PC-3 (cell line): ENCODE measurements at places on chromosomes 4 and X. TPM values are rescaled to one million over a fixed set of nuclear protein-coding genes. Genes with fewer than 3 reads are reported as not detected.
A peak's percentile ranks its signal among the peaks of the same experiment; 100 is the strongest.

GRCh38 chrX:137858106-137858505 lies 292.2 kb downstream of the ZIC3 start:
- DNase-seq: no peak

GRCh38 chrX:130055899-130056298 lies 54.4 kb downstream of the ELF4 start:
- no peak for DNase-seq

GRCh38 chr4:7714176-7714575 lies 225.5 kb downstream of the AFAP1 start:
- DNase-seq: no peak

DNA sequence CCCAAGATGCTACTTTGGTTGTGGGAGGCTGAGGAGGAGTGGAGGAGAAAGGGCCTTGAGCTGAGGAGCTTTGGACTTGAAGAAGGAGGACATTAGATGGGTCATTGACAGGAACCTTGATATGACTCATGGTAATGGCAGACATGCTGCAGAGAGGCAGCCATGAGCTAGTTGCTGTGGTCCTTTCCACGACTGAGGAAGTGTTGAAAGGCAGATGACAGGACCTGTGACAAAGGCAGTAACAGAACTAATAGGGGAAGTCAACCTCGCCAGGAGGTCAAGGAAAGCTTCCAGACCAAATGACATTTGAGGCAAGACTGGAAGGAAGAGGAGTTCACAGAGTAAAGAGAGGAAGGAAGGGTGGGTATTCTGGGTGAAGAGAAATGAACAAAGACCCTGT lies 7.6 kb upstream of the XPNPEP2 start:
- no peak for DNase-seq

DNA sequence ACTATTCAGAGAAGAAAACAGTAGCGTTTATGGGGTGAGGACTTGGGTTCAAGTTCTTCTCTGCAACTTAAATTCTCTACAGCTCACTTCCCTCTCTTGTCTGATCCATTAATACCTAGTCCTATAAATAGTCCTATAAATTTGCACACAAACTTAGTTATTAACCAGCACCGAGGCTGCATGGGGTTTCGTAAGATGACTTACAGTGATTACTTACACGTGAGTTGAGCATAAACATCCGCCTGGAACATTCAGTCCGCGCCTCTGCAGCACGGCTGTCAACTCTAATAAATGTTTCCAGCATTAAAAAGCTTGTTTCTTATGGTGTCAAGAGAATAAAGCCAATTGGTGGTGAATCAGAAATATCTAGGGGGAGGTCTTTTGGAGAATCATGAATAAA lies 103.0 kb upstream of the ENPP6 start:
- DNase-seq: no peak

DNA sequence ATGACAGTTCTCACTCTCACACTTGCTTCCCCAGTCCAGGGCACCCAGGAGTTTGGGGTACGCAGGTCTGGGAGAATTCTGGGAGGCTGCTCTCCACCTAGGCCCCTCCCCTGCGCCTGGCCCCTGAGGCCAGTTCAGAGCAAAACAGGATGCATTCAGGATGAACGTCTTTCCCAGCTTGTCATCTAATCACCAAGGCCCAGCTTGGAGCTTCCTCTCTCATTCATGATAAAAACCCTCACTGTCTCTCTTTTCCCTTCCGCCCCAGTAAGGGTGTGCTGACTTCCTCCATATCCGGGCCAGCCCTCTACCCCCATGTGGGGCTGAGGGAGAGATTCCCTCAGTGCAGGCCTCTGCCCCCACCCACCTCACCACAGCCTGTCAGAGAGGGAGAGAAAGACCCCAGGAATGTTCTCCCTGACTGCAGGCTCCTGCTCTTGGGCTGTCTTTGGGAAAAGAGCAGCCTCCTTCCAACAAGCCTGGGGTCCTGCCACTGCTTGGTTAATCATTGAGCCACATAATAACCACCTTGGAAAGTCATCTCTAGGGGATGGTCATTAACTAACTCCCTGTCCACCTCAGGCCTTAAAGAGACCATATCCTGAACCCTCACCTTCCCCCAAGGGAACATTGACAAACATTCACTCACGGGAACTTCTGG lies 50.1 kb downstream of the STARD8 start:
- DNase-seq: no peak

DNA sequence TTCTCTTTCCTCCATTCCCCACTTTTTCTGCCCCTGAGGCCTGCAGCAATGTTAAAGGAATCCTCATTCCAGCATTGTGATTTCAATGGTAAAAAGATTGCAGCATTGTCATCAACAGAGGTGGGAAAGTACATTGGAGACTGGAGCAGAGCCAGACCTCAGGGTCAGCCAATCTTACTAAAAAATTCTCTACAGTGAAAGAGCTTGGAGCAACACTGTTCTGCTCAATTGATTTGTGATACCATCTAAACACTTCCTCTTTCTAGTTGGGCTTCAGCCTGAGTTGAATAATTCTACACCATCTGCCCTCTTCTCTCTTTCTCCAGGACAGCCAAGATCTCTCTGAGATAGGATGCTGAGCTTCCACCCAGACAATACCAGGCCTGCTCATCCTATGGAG lies 176.5 kb downstream of the AR start:
- no peak for DNase-seq

DNA sequence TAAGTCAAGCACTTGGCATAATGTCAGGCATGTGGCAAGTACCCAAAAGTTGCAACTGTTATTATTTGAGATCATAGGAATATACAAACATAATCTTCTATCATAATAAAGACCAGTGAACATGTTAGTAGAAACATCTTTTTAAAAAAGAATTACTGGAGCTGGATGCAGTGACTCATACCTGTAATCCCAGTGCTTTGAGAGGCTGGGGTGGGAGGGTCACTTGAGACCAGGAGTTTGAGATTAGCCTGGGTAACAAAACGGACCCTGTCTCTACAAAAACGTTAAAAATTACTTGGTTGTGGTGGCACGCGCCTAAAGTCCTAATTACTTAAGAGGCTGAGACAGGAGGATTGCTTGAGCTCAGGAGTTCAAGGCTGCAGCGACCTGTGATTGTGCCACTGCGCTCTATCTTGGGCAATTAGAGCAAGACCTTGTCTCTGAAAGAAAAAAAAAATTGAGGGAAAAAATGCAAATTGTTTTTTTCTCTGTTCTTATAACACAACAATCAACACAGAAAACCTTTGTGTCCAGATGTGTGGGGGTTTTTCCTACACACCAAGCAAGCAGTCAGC lies 284.3 kb downstream of the ARHGAP10 start:
- no peak for DNase-seq

DNA sequence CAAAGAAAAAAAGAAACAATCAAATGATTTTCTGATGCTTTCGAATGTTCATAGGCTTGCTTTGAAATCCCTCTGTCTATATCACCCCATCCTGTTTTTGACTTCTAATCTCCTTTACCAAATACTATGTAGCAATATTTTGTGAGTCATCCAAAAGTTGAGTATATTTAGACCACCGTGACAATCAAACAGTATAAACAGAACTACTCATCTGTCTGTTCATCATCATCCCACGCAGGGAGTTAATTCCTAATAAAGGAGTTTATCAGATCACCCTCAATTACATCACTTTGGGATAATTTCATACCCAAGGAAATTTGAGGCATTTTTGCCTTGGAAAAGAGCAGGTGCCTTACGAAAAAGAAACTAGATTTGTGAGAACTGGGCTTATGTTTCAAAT lies 212.9 kb downstream of the CBR4 start:
- DNase-seq: peak; percentile 81

DNA sequence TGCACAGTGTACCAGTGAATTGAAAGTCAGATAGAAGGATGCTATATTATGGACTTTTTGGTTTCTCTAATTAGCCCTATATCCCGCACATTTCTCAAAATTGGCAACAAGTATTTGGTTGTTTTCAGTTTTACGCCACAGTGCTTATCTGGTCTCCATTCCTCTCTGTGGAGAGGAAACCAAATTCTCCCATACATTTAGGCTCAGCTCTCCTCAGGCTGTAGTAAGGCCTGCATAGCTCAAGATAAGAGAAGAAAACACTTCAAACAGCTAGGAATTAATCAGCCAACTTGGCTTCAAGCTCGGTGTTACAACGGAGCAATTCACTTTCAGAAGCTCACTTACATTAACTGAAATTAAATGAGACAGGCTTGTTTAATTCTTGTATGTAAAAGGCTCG lies 263.2 kb downstream of the PDHA2 start:
- no peak for DNase-seq

DNA sequence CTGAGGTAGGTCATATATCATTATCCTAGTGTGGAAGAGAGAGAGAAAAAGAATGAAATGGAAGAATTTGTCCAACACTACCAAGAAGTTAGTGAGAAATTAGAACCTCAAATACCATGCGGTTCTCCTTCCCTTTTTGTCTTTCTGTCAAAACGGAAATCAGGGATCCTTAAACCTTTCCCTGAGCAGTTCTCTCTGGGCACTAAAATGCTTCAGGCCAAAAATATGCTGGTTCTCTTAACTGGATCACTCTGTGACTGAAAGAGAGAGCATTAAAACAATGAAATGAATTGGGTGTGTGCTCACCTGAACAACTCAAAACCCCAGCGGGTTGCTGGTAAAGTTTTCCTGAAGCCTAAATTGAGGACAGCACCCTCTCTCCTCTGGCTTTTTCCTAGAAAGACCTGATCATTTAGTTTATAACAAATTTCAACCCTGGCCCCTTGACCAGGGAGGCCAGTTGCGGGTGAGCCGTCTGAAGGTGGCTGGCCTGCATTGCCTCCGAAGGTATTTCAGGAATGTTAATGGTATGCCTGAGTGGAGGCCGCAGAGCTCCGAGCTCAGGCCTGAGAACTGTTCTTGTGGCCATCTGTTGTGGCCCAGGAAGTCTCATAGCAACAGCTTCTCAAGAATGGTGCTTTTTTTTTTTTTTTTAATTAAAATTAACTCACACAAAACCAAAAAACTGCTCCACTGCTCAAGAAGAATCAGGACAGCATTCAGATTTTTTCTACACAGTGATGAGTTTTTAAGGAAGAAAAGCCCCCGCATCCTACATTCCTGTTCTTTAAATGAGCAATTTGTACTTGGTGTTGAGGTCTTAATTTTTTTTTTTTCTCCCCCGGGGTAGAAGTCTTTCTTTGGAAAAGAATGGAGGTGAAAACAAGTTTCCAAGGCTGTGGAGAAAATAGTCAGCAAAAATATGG lies 155.1 kb downstream of the SHROOM3 start:
- peak; percentile 65 for DNase-seq

GRCh38 chr4:15353207-15353606 lies 74.6 kb upstream of the C1QTNF7 start:
- DNase-seq: no peak

- no peak for DNase-seq
Observed at GRCh38 chr4:16896881-16897750, 1.3 kb downstream of the LDB2 start.

- DNase-seq: no peak
Observed at GRCh38 chr4:165613581-165613980, 234.8 kb downstream of the CPE start.

GRCh38 chr4:15065516-15065915 lies 63.2 kb downstream of the CPEB2 start:
- DNase-seq: no peak

DNA sequence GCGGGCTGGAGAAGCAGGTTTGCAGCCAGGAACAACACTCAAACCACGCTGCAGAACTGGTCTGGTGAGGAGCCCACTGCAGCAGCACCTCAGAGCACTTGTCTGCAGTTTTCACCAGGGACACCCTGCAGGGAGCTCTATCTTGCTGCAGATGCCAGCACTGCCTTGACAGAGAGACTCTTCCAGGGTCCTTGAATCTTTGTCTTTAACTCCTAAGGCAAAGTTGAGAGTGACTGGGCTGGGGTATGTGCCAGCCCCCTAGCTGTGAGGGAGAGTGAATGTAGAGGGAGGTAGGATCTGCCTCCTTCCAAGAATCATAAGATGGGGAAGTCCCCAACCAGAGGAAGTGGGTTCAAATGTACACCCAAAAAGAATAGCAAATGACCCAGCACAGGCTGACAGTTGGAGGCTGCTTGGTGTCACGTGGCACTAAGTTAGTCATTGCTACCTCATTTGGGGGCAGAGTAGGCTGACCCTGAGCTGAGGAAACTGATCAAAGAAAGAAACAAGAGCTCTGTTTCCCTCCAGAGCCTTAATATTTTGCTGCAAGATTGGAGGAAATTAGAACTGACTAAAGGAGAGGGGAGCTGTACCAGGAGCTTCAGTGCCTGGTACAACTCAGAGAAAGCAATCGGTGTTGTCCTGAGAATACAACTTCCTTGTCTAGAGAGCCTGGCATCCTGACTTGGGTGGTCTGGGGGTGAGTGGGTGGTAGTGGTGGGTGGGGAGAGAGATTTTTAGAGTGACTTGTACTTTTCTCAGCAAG lies 28.2 kb upstream of the HUWE1 start:
- DNase-seq: peak; percentile 89

DNA sequence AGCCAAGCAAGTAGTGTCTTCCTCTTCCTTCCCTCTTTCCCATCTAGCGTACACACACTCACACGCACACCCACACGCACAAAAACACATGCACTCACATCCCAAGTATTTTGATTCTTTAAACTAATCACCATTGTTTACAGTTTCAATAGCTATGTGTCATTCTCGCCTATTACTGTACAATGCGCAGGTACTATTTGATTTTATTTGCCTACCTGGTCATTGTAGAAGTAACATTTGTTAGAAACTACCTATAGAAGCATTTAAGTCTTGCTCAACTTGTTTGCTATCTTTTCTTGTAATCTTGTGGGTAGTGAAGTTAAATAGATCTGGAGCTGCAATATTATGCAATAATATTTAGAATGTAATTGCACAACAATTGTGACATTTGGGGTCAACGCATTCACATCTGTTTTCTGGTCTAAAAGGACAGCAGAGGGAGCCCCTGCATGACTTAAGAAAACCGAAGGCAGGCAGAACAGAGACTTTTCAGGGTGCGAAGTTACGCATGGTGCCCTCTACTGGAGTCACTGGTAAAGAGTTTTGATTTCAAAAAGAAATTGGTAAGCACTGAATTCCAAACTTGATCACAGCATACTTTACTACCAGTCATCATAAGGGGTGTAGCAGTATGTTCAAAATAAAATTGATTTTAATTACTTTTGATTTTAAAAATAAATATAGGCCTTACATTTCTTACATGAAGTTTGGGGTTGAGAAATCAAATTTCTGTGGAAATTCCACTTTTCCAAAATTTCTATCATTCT lies 503.3 kb upstream of the FAM241A start:
- DNase-seq: peak; percentile 81

DNA sequence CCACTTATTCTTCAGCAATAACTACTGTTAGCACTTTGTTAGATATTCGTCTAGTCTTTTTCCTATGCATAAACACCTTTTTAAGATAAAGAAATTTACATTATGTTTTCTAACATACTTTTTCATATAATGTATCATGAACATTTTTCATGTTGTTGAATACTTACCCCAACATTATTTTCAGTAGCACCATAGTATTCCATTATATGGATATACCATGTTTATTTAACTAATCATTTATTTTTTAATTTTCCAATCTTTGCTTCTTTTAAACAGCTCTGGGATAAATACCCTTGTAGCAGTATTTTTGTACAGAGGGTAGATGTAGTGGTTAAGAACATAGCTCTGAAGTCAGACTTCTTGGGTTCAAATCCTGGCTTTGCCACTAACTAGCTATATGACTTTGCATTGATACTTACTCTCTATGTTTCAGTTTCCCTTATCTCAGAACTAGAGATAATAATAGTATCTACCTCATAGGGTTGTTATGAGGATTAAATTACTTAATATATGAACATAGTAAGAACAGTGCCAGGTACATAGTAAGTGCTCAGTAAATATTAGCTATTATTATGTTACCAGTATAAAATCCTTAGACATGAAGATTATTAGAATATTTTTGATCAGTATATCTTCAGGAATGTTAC lies 11.3 kb downstream of the EXOC1 start:
- no peak for DNase-seq

Gene UNC5C
- total RNA-seq: not detected in 2 replicates

Gene IL21
- total RNA-seq: not detected in 2 replicates

Gene SPATA4
- 0.15 TPM in 1 of 2 replicates, not detected in the other for total RNA-seq

Gene F8A2
- total RNA-seq: not detected in 2 replicates
